ENCODE measurements at places on chromosomes 12 and 14. TPM values are rescaled to one million over a fixed set of nuclear protein-coding genes. Genes with fewer than 3 reads are reported as not detected.

TSHR gene
- not detected for total RNA-seq

LYSET gene
- 5.8 TPM for total RNA-seq

MIP gene
- total RNA-seq = not detected

CISTR gene
- total RNA-seq = not detected

Data from CD4-positive, alpha-beta T cell (primary cell).